Stimulated activated CD4-positive, alpha-beta T cell treated with anti-CD3 and anti-CD28 coated beads, TNF-alpha, amount 100 ng/mL, for 1 hour (primary cell): ENCODE measurements at places on chromosomes 13 and 19.

DNA sequence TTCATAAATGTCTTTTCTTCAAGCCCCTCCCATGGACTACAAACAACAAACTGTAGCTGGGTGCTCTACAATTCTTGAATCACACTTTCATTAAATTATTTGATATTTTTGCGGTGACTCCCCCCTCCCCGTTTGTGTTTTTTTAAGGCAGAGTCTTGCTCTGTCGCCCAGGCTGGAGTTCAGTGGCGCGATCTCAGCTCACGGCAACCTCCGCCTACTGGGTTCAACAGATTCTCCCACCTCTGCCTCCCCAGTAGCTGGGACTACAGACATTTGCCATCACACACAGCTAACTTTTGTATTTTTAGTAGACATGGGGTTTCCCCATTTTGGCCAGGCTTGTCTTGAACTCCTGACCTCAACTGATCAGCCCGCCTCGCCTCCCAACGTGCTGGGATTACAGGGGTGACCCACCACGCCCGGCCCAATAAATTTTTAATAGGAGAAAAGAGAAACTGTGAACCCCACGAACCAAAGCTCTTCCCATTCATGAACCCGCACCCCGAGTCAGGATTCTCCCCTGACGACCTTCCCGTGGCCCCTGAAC, 703 bp downstream of the ZNF506 start:
- DNase-seq = no peak

- no peak for DNase-seq
Observed at GRCh38 chr13:87344176-87344575, 327.0 kb upstream of the SLITRK5 start.

GRCh38 chr19:21581646-21582240, 76.3 kb downstream of the ZNF429 start:
- DNase-seq = no peak

DNA sequence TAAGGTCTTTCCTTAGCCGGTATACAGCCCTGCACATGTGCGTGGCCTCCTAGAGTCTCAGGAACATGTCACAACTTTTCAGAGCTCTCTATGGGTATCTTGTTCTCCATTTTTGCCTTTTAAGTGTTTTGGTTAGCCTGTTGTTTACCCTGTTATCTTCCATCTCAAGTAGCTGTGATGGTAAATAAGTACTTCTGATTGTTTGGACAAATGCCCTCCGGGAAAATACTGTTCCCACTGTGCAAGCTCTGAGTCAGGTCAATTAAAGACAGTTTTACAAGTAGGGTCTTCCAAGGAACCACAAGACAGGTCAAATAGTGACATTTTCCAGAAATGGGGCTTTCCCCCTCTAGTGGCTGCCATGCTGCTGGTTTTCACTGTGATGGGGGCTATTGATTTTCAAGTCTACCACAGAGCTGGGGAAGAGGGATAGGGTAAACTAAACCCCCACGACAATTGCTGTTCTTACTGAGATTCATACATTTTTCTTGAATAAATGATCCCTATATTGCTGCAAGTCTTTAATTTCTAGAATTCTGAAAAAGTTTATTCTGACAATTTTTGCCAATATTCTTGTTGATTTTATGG, 109.5 kb downstream of the TM9SF2 start:
- DNase-seq = no peak

DNA sequence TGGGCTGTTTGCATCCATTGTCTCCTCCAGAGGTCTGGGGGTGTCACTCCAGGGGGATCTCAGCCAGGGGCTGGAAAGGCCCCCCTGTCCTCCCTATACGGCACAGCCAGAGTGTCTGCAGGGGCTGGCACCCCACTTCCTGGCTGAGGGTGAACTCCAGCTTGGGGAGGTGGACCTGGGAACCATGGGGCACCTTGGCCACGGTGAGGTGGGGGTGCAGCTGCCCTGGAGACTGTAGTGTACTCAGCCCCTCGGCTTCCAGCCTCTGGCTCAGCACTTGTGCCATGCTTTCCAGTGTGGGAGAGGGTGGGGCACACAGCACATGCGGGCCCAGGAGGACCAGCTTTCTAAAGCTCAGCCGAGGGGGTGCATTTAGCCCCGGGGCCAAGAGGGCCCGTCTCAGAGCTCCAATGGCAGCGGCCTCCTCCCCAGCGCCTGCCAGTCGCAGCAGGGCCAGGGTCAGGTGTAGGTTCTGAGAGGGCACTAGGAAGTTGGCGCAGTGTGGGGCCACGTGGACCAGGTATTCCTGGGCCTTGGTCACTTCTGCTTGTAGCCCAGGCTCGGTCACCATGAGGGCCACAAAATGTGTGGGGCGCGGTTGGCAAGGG, 1.4 kb downstream of the LENG9 start:
- DNase-seq = no peak

GRCh38 chr13:110194451-110194850, 112.5 kb downstream of the COL4A1 start:
- DNase-seq = no peak

DNA sequence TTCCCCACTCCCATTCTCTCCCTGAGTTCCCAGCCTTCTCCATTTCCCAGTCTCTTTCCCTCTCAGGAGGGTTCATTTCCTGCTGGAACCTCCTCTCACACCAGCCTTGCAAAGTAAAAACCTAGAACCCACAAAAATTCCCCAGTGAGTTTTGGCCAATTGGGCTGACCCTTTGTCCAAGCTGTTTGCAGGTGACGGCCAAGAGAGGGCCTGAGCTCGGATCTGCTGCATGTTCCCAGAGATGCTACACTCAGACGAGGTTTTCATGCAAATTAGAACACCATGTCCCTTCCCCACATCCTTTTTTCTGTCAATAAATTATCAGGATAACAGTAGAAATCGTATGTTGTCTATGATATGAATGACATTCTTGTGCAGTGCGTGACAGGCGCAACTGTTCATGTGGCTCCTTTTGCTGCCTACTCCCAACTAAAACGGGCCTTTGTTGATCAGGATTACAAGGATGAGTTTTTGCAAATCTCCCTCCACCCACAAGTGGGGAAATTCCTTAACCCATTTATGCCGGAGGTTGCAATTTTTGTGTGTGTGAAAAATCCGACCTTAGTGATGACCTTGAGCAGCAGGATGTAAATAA, 149.5 kb downstream of the CACNA1A start:
- DNase-seq = no peak

DNA sequence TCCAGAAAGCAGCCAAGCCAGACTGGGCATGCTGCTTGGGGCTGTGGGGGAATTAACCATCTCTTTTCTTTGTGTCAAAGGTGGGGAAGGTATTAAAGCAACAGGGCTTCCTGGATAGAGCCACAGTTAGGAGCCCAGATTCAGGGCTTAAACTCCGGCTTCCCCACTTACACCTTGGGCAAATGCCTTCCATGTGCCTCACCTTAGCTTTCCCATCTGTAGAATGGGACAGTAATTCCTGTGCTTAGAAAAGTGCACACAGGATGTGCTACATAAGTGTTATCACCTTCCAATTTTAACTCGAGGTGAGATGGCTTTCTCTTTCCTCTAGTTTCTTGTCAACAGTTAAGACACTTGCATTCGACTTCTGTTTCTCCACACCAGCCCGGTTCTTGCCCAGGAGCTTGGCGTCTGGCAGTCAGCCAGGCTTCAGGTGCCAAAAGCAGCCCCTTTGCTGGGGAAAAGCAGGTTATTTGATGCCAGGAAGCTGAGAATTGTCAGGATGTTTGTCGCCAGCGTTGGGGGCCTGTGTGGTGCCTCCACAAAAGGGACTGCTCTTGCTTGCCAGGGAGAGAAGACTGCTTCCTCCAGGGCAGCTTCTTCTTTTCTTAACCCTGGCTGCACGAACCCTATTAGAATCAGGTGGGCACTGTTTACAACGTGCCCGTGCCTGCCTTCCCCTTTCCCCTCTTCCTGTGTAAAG, 79.2 kb downstream of the SIPA1L3 start:
- DNase-seq = no peak

DNA sequence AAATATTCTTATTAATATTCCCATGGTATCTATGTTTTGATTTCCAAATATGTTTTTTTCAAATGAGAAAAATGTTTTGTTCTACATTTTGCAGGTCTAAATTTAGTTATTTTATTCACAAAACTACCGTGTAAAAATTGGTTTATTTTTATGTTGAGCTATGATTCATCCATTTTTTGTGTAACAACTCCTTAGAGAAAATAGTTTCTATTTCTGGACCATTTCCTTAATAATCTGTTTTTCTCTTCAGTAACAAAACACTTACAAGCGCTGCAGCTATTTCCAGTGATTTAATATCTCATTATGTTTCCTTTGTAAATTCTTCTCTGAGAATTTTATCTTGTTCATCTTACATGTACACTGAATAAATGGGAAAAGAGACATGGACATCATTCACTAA, 550.7 kb upstream of the SLITRK5 start:
- no peak for DNase-seq

DNA sequence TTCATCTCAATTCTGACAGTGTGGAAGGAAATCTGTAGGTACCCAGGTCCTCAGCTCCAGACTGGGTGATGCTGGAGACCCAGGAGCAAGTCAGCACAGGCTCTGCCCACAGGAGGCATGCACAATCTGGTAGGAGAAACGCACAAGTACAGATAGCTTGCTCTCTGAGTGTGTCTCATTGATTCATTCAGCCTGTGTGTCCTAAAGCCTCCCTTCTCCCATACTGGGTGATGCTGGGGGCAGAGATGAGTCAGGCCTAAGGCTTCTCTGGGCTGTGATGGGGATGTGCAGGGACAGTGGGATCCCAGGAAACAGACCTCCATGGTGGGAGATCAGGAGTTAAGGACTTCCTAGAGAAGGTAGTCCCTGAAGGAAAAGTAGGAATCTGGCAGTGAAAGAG, 6.8 kb downstream of the ZNF526 start:
- DNase-seq = no peak

DNA sequence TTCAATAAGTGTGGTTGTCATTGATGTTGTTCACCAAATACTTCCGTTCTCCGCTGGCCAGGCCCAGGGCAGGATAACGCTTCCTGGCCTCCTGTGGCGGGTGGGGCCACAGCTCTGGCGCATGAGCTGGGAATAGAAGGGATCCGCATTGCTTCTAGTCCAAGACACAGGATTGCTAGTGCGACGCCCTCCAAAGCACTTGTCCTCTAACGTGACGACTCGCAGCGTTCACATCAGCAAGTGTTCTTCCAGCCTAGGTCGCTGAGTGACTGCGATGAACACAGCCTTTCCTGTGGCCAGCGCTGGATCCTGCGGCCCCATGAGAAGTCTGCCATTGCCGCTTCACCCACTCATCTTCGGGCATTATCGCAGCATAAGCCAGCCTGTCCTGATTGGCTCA, 39.4 kb downstream of the VSTM2B start:
- DNase-seq = no peak
